ENCODE measurements at places on chromosomes 11 and 22.

DNA sequence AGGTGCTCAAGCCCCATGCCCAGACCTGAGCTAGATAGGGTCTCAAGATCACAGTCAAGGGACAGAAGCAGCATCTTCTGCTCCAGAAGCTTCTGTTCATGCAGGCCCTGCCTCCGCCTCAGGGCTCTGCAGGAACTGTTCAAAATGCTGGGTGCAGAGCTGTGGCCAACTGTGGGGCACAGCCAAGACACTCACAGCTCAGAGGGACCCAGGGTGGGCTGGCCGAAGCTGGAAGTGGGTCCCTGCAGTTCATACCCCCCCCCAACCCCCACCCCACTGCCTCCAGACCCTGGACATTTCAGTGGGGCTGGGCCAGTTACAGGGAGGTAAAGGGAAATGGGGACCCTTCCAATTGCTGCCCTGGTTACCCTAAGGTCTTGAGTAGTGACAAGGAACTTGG is 129.0 kb downstream of the CRYBB2 start:
- no peak for DNase-seq

DNA sequence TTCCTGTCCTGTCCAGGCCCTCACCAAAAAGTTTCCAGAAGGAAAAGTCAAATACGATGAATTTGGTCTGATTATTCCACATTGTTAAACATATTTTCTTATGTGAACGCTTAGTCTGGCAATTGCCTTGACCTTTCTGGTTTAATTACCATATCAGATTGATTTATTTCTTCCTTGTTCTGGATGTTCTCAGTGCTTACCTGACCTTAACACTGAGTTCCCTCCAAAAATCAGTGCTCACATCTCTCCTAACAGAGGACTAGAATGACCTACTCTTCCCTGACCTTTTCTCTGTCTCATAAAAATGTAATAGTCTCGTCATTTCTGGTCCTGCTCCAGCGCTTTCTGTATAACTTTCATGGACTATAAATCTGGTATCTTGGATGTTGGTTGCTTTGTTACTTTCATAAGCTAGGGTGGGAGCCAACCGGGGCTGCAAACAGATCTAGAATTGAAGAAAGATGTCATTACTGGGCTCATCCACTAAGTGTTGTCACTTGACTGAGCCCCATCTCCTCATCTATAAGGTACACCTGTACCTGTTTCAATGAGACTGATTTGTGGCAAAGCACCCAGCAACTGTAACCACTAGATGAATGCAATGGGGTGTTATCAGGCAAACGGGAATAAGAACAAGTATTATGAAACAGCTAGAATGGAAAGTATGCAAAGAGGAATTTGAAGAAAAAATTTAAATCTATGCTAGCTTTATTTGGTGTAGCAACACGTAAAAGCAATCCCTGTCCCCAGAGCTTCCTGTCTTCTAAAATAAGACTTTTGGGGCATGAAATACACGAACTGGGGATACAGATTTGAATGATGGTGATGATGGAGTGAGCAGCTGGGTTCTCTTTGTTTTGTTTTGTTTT is 2.4 kb downstream of the FADS2 start:
- DNase-seq: no peak

- DNase-seq: no peak
Measured at GRCh38 chr11:8784954-8785353, 102.4 kb downstream of the RPL27A start.

DNA sequence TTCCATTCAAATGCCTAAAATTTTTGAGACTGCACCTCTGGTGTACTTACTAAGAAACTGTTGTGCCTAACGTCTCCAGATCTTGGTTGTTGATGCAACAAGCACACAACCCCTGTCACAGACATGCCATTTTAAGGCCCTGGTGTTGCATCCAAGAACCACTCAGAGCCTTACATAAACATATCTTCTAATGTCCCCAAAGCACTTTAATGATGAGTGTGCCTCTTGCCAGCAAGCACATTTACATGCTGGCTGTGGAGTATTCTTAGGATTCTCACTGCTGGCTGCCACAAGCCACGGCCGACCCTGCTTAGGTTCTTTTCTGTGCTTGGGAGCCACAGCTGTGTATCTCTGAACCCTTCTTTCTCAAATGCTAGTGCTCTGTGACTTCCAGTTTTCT is 201.4 kb downstream of the ADAMTS15 start:
- no peak for DNase-seq

DNA sequence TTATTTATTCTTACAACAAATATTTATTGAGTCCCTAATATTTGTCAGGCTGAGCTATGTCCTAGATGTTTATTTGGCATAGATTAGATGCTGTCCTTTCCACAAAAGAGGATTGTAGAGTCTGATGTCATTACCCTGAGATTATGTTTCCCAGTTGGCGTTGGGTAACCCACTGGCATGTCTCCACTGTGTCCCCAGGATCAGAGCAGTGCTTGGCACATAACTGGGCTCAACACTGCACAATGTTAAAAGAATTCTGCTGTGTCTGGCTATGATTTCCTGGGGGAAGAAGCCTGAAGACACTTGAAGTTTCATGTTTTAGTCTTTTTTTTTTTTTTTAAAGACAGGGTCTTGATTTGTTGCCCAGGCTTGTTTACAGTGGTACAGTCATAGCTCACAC is 4.0 kb downstream of the RCN1 start:
- DNase-seq: no peak

GRCh38 chr11:119993722-119994121 is 144.2 kb downstream of the TRIM29 start:
- no peak for DNase-seq

GRCh38 chr22:31442768-31443489 is 43.5 kb downstream of the DRG1 start:
- no peak for DNase-seq

- no peak for DNase-seq
Measured at GRCh38 chr11:19156892-19157291, 39.9 kb downstream of the ZDHHC13 start.

DNA sequence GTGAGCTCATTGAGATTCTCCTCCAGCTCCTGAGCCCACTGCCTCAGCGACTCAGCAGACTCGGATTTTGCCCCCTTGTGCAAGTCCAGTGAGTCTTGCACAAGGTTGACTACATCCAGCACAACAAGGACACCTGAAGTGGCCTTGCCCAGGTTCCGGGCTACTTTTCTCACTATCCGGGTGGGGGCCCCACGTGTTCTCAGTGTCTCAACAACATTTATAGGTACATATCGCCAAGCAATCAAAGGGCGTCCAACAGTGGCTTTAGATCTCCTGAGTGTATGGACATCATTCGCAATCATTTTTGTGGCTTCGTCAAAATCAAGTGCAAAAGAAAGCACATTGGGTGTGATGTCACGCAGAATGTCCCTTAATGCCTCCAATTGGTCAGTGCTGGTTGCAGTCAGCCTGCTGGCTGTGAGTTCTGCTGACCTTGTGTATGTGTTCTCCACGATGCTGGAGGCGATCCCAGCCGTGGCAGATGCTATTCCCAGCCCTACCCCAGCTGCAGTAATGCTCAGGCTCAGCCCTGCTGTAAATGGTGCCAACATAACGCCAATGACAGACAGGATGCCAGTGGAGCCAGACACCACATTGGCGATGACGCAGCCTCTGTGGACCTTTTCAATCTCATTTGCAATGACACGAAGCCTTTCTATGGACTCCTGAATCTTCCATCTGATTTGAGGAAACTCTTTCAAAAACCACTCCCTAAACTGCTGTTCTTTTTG is 10.3 kb downstream of the APOL4 start:
- no peak for DNase-seq

GRCh38 chr22:23604939-23605712 is 25.0 kb upstream of the IGLL1 start:
- no peak for DNase-seq

- DNase-seq: no peak
Measured at GRCh38 chr22:26546282-26546681, 34.0 kb upstream of the TFIP11 start.

DNA sequence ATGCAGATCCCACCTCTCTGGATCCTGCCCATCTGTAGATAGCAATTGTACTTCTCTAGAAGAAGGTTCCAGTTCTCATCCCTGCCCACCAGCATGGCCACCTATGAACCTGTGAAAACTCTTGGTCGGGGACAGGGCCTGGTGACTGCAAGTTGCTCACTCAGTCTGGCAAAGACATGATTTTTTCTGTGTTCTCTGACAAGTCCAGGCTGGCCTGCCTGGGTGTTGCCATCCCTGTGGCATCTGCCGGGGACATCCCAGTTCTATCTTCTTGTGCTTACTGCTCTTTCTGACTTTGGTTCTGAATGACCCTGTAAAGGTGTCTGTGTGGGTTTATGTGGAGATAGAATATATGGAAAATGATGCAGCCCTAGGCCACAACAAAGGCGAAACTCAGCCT is 545.8 kb downstream of the INSC start:
- no peak for DNase-seq

DNA sequence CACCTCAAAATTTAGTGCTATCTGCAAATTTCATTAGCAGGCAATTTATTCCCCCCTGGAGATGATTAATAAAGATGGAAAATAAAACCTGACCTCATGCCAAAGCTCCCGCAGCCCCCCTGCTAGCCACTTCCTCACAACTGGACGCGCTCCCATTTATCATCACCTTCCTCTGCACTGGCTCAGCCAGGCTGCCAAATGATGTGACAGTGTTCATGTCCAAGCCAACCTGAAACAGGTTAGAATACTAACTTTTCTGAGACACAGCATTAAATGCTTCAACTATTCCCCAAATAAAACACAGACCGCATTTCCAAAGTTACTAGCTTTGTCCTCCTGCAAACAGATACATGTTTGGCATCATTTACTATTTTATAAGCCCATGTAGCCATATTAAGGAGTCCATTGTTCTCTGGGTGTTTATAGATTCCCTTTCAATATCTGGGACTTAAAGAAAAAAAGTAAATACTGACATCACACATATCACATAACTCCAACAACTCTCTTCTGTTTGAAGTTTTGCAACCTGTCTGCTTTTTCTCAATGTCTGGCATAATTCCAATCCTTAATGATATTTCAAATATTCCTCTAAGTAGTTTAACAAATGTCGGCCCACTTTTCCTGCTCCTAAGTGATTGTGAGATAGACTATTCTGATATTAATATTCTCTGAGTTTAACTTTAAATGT is 829.7 kb upstream of the FAT3 start:
- DNase-seq: no peak

DNA sequence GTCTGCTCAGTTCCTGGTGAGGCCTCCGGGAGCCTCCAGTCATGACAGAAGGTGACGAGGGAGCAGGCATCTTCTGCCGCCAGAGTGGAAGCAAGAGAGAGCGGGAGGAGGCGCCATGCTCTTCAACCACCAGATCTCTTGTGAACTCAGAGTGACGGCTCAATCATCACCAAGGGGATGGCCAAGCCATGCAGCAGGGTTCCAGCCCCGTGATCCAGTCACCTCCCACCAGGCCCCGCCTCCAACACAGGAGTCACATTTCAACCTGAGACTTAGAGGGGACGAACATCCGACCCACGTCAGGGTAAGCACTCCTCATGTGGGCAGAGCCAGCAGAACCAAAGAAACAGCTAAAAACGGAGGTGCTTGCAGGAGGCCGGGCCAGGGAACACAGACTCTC is 1470.5 kb downstream of the BRD1 start:
- DNase-seq: no peak

DNA sequence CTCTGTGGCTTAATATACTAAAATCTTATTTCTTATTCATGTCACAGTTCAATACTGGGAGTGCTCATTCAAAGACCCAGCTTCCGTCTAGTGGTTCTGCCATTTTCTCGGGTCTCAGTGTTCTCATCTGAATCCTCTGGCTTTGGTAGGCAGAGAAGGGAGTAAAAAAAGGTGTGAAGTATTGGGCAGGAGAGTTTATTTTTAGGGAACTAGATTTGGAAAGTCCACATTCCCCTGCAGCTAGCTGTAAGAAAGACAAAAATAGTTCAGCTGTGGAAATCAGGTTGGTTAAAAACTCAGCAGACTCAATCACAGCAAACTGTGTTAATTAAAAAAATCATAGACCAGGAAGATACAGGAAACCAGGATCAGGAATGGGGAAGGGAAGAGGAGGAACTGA is 4.1 kb upstream of the LYVE1 start:
- no peak for DNase-seq

DNA sequence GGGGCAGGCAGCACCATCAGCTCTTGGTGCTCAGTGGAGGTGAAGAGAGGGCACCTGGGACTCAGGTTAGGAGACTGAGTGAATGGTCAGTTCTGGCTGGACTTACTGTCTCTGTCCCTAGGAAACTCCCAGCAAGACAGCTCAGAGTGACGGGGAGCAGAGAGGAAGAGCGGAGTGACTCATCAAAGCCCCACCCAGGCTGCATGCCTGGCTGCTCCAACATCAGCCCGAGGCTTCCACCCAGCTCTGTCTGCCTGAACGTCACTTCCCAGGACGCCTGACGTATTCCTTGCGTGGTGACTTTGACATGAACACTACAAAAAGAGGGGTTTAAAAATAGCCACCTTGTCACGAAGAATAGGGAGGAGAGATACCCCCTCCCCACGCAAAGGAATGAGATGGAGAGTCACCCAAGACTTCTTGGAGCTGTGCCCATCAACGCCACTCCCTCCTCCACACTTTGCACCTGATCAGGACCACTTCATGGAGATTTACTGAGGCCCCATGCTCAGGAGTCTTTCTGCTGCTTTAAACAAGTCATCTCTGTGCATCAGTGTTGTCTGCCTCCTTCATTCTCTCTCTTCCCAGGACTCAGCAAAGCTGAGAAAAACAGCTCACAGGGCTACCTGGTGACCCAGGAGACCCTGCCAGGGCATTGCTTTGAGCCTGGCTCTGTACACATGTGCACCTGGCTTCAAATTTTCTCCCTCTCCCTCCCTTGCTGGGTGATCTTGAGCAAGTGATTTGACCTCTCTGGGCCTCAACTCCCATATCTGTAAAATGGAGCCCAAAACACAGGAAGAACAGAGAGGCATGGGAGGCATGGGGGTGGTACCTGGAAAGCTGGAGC is 83.1 kb downstream of the MN1 start:
- DNase-seq: no peak

DNA sequence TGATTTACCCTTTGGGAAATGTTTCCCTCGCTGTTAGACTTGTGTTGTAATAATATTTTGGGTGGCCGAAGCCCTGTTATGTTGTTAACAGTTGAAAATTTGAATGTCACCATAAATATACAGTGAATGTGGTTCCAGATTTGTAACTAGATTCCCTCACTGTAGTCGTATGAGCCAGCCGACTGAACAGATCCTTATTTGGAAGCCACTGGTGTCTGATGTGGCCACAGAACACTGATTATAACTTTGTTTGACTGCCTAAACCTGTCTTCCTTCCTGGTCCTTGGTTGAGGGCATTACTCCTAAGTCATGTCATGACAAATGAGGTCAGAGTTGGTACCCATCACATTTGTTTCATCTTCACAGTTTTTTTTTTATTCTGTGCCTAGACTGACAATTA is 45.4 kb downstream of the YAP1 start:
- no peak for DNase-seq

GRCh38 chr11:18769802-18770456 is 21.7 kb downstream of the PTPN5 start:
- DNase-seq: no peak

DNA sequence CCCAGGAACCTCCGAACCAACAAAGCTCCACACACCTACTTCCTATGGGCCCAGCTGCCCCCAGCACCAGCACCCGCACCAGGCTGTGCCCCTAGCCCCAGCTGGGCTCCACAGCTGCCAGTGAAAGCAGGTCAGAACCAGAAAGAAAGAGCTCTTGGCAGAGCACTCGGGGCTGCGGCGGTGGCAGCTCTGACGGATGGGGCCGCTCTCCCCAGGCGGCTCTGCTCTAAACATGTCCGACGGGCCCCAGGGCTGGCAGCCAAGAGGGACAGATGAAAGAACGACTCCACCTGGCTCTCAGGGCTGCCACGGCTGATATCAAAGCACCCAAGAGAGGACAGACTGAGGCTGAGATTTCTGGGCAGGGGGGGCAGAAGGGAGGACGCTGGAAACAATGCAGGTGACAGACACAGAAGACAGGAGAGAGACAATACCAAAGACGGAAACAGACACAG is 25.7 kb downstream of the LRFN4 start:
- no peak for DNase-seq

Data from central memory CD4-positive, alpha-beta T cell (primary cell).